ENCODE measurements at places on chromosomes 5 and 9.

DNA sequence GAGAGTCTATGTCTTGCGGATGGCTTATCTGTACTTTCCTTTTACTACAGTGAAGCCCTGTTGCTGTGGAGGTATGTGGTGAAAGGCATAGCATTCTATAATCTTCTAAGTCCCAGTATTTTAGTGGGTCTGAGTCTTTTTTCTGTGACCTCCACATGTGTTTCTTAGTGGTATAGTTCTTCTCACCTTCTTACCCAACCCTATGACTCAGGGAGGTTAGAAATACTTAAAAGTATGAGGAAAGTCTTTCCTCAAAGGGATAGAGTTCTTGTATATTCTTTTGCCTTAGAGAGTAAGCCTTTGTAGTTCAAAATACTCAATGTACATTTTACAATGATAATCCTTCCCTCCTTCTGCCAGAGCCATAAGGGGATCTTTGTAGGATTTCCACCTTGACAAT lies 621.9 kb upstream of the CTNND2 start:
- no peak for DNase-seq

- no peak for DNase-seq
Measured at GRCh38 chr9:100472788-100473275, at the start of gene TMEFF1. TSS of gene TMEFF1 (plus strand) at chr9:100473149. CDS start at chr9:100473545, 396 bp downstream.

DNA sequence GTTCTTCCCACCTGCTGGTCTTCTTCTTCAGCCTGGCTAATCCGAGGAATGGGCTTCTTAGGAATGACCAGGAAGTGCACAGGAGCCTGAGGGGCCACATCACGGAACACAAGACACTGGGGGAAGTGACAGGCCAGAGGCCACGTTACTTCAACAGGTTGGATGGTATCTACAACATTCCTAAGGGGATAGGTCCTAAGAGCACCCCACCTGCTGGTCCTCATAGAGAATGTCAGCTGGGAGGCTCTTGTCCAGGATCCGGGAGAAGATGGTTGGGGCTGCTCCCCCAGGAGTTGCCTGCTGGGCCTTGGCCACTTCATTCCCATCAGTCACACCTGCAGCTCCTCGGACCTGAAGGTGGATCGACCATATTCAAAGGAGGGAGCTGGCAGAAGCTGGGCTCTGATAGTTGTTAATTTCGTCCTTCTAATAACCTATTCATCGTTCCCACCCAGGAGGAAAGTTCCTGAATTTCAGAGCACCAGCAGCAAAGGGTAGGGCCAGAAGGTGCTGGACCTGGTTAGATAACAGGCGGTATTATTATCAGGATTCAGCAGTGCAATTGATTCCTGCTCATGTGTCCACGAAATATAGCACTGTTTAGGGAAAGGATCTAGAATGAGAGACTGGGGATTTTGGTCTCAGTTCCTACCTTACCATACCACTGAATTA lies 1.3 kb downstream of the HINT2 start:
- DNase-seq, result no peak

DNA sequence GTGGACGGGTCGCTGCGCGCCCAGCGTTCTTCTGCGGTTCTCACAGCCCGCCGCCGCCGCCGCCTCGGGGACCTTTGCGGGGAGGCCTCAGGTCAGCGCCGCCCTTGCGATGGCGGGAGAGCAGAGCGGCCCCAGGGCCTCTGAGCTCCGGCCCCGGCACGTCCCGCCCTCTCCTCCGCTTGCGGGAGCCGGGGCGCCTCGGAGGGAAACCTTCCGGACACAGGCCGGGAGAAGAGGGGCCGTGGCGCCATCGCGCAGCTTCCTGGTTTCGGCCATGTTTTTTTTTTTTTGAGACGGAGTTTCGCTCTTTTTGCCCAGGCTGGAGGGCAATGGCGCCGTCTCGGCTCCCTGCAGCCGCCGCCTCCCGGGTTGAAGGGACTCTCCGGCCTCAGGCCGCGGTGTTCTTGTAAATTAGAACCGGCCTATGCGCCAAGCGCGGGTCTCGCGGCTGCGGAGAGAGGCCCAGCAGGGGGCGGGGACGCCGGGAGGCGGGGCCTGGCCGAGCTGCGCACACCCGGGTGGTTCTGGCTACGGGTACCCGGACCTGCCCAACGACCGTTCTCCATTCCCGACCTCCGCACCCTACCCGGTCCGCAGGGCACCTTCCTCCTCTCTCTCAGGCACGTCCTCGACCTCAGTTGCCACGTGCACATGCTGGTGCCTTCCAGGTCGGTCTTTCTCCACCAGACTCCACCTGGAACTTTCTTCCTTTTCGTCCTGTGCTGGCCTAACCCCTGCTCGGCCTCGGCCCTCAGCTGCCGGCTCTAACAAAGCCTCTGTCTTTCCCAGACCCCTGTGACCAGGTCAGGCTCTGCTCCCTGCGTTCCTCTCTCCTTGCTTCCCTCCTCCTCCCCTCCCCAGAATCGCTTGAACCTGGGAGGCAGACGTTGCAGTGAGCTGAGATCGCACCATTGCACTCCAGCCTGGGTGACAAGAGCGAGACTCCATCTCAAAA lies 28.8 kb upstream of the MGAT1 start:
- DNase-seq, result peak; percentile 95
